ENCODE measurements at places on chromosomes 6 and 20. TPM values are rescaled to one million over a fixed set of nuclear protein-coding genes. Genes with fewer than 3 reads are reported as not detected.

SLC39A7 gene
- total RNA-seq: 79.3 TPM

HLA-DRB5 gene
- total RNA-seq: 8.8 TPM

ZSCAN23 gene
- 5.6 TPM for total RNA-seq

DNA sequence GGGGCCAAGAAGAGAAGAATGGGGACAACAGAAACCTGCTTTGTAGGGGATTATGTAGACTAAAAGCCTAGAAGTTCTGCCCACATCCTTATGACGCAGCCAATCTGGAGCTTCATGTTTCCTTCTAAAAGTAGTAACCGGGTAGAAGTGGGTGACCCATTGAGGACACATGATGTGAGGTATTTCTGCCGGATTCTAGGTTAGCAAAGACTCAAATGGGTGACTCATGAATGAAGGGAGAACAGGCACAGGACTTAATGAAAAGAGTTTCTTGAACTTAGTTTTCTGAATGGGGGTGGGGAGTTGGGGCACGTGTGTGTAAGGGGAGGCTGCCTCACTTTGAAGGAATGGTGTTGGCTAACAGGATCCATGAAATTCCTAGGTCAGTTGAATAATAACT is 68.8 kb downstream of the CDS2 start:
- no peak for DNase-seq

TGM3 gene
- total RNA-seq: not detected
